CD4-positive, alpha-beta T cell treated with Interferon gamma for 1 hour (primary cell): ENCODE measurements at places on chromosomes 7 and 10.
A peak's percentile ranks its signal among the peaks of the same experiment; 100 is the strongest.

DNA sequence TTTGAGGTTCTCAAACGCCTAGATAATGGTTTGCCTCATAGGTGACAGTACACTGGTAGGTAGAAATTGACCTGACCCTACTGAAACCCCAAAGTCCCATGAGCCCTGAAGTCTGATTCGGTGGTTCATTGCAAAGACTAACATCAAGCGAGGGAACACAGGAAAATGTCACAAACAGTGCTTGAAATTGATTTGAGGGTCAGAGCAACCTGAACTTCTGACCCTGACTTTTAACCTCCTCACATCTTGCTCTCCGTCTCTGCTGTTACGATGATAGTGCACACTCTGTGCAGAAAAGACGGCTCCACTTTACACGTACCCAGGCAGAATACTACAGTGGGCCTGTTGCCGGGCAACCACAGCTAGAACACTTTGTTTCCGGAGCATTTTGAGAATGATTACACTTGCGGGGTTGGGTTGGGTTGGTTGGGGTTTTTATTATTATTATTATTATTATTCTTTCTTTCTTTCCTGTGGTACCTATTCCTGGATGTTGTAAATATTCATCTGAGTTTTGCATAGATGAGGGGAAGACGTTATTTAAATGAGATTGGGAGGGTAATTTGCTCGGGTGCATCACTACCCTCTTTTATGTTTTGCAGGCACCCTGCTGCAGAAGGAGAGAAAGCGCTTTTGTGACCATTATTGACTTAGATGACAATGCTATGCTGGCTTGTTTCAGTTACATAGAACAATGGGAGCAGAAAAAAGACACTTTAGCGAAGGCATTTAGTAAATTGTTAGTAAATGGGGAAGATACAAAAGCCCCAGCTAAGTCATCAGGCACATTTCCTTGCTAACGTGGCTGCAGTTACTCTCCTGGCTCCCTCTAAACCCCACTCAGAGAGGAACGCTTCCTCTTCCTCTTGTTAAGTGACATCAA is 438.1 kb upstream of the NRP1 start:
- DNase-seq: peak; percentile 28

GRCh38 chr7:148699782-148700629 is 1.3 kb downstream of the CUL1 start:
- DNase-seq: no peak

DNA sequence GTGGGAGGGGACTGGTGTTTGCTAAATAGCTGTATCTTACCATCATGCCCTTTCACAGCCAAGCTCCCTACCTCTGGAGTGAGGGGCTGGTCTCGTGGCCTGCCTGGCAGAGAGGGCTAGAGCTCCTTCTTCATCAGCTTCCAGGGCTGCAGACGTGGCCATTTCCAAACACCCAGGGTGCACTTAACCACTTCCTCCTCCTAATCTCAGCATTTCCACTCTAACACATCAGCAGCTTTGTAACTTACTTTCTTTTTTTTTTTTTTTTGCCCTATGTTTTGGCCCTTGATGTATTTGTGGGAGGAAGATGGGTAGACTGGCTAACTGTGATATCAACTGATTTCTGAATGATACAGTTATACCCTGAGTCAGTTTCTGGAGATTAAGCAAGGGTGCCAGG is 27.4 kb downstream of the LRRC4 start:
- no peak for DNase-seq

DNA sequence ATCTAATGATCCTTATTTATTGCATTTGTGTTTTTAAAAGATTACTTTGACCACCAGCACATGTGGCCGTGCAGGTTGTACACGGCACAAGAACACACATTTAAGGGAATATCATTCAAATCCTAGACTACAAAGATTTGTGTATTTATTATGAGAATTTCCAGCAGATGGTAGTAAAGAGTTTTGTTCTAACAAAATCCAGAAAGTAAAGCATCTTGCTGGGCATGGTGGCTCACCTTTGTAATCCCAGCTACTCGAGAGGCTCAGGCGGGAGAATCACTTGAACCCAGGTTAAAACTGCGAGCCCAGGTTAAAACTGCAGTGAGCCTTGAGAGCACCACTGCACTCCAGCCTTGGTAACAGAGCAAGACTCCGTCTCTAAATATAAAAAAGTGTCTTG is 31.5 kb downstream of the MACROH2A2 start:
- no peak for DNase-seq

DNA sequence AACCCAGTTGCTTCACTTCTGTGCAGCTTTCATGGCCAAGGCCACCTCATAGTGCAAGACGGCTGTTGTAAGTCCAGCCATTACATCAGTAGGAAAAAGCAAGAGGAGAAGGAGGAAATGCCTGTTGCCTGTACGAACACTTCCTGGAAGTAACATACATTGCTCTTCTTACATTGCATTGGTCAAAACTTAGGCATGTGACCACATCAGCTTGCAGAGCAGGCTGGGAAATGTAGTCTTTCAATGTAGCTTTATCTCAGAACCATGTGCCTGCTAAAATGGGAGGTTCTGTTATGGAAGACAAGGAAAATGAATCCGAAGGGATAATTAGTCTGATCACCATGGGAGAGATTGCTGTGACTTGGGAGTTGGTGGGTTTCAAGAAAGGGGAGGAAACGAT is 4.3 kb downstream of the SLC29A3 start:
- DNase-seq: no peak

DNA sequence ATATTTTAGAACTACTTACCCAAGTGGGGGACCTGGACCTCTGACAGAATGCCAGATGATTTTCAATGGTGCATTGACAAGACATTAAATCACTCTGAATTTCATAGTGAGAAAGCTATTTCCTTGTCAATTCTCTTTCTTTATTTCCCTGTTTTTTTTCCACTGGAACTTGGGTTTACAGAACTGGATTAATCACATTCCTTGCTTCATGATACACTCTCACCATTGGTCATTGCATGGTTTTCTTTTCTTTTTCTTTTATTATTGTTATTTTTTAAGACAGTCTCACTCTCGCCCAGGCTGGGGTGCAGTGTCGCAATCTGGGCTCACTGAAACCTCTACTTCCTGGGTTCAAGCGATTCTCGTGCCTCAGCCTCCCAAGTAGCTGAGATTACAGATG is 38.5 kb upstream of the LBX1 start:
- no peak for DNase-seq

- no peak for DNase-seq
Observed at GRCh38 chr10:20614911-20615310, 282.2 kb downstream of the NEBL start.

- DNase-seq: no peak
Observed at GRCh38 chr10:96290368-96291133, 13.7 kb upstream of the DNTT start.

DNA sequence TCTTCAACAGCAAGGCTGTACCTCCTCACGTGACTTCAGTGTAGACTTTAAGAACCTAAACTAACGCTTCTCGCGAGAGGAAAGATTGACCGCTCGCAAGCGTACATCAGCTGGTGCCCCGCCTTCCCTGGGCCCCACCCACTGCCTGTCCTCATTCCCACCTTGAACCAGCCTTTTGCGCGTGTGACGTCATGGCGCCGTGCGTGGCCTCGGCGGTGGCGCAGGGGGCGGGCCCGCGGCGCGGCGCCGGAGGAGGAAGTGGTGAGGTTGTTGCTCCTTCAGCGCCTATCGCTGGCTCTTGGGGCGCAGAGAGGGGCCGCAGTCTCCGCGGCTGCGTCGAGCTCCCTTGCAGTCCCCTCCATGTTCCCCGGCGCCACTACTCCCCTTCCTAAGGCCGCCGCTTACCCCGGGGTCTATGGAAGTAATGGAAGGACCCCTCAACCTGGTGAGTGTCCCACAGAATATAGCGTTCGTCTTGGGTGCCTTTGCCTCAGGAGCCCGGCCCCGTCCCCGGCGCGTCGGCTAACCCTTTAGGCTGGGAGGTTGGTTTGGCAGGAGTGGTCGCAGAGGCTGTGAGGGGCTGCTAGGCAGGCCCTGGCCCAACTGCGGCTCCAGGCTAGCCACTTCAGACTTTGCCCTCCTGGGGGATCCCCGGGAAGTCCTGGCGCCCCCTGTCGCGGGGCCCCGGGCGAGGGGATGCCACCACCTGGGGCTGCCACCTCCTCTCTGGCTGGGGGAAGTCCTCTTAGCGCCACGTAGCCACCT is at the start of gene NRBF2:
Gene NRBF2 (plus strand): TSS at position 273 of the 765 bp plus-strand sequence. CDS start 143 bp downstream, at position 416.
- peak; percentile 98 for DNase-seq

DNA sequence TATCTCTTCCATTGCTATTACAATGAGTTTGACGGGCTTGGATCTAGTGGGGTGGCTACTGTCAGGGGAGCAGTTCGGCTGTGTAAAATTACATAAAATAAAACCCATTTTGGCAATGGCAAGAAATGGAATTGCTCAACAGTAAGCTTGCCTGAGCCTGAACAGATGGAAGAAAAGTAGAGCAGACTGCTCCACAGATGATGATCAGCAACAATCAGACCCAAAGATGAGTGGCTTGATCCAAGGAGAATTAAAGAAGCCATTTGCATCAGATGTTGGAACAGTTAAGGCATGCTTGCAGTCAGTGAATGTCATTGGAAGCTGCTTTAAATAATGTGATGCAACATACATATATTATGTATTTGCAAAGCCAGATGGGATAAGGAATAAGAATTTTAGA is 256.6 kb upstream of the SMIM30 start:
- no peak for DNase-seq

DNA sequence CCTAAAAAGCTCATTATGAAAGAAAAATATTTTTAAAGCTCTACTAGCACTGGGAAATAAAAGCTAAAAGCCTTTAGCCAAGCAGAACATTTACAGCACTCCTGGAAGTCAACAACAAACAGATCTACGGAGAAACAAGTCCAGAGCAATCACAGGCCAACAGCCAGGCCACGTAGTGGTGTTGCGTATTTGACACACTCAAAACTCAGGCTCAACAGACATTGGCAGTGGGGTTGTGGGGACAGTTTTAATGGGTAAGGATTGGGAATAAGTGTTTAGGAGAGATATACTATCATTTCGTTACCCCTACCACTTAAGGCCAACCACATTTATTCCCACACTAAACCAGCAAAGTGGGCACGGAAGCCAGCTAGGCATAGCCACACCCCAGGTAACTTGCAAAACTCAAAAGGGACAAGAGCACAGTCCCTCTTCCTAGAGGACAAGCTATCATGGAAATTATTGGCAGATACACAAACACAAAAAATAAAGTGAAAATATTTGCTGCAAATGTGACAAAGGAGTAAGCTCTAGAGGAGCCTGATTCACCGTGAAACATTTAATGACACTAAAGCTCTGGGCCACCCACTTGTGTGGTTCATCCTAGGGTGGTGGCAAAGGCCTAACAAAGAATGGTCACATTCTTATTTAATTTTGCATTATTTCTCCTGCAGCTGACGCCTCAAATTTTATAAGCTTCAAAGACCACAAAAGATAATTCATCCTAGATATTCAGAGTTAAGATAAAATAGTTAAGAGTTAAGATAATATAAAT is 498.2 kb downstream of the TNS3 start:
- DNase-seq: no peak

- no peak for DNase-seq
Observed at GRCh38 chr10:122638106-122638505, 61.5 kb downstream of the C10orf120 start.

DNA sequence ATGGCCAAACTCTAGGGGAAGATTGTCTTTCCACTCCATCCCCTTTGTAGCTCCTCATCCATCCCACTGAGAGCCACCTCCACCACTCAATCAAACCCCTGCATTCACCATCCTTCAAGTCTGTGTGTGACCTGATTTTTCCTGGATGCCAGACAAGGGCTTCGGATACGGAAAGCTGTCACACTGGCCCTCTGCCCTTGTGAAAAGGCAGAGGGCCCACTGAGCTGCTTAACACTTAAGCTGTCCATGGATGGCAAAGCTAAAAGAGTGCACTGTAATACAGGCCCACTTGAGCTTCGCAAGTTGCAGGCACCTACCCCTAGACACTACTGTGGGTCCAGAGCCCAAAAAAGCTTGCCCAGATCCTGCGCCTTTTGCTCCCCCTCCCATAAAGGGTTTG is 237.2 kb downstream of the MAGI2 start:
- DNase-seq: no peak

DNA sequence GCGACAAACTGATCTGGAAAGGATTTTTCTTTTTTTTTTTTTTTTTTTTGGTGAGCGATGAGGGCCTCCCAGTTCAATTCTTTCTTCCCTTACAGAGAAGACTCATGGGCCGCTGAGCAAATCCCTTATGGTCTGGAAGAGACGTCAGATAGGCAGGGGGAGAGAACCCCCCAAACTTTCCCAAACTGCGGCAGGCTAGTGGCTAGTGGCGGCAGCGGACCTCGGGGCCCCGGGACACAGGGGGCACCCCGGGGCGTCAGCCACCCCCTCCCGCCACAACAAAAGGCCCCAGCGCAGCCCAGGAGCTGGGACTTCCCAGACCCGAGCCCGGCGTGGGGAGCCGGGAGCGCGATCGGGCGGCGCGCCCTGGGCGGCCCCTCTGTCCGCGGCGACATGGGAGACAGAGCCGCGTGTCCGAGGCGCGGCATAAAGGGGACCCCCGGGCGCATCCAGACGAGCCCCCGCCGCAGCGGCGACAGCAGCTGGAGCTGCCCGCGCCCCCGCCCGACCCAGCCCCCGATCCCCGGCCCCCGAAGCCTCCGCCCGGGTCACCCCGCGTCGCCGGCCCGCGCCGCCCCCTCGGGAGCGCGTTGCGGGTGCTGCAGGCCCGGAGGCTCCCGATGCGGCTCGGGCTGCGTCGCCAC is 755 bp downstream of the FAM171A1 start:
- no peak for DNase-seq

- no peak for DNase-seq
Observed at GRCh38 chr7:137871170-137871915, 24.6 kb upstream of the DGKI start.

DNA sequence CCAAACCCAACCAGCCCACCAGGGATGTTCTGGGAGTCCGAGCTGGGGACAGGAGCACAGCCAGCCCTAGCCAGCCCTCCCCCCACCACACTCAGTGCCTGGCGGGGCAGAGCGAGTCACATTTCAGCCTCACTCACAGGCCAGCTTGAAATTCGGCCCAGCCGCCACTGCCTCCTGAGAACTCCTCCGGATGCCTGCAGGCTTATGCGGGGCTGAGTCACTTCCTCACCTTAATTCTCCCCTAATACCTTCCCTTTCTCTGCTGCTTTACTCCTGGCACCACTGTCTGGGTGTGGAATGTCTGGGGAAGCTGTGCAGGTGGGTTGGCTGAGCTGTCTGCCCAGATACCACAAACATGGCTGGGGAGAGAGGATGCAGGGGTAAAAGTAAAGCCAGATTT is 22.6 kb upstream of the DLG5 start:
- no peak for DNase-seq

DNA sequence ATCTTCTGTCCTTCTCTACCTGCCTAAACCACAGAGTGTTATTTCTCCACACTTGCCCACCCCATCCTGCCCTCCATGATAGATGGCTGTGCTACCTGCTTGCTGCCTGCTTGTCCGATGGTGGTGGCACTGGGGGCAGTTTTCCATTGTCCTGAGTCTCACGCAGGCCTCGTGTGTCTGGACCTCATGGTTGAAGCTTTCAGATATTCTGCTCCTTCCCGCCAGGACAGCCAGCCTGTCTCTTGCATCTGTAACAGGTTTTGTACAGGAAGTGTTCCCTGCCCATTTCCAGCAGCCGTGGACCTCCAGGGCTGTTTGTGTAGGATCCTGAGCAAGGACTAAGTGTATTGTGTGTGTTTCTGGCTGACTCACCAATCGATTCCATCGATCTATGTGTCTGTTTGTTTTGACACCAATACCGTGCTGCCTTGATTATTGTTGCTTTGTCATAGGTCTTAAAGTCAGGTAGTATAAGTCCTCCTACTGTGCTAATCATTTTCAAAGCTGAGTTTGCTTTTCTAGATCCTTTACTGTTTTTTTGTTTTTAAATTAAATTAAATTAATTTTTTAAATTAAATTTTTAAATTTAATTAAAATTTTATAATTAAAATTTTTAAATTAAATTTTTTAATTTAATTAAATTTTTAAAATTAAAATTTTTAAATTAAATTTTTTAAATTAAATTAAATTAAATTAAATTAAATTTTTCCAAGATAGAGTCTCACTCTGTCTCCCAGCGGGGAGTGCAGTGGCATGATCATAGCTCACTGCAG is 8.5 kb downstream of the IL15RA start:
- no peak for DNase-seq
